Fibroblast of skin of back (primary cell): ENCODE measurements at places on chromosomes 6 and 20.

DNA sequence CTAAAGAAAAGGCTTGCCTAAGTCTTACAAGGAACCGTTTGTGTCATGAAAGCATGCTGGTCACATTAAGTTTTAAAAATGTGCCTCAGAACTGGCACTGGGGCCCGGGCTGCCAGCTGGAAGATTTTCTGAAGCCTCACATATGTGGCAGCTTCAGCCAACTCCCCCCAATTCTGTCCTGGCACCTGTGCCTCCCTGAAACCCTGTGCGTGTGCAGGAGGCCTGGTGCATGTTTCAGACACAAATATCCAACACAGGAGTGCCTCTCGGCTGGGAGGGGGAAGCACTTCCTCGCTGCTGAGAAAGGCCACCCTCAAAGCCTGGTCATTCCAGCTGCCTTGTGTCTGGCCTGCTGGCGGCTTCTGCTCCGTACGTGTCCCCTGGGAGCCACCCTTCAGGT is 188.5 kb upstream of the SNX9 start:
- no peak for DNase-seq

- no peak for DNase-seq
These were observed 250.0 kb downstream of the HIVEP2 start for GRCh38 chr6:142695016-142695415.

- peak; percentile 5 for DNase-seq
These were observed 467.3 kb upstream of the IRAK1BP1 start for GRCh38 chr6:78400076-78400475.

DNA sequence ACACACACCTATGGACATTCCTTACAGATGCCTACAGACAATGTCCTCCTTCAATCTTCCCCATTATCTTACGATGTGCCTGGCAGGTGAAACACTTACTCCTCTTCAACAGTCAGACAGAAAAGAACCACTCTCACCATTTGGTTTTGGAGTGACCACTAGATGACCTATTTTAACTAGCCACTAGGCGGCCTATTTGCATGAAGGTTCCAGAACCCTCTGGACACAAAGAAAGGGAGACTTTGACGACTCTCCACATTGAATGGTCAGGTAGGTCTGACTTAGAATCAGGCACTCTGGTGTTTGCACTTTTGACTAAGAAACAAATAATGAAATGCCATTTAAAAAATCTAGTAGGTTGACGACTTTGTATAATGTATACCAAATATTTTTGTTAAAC is 42.0 kb downstream of the PNLDC1 start:
- DNase-seq = no peak

- DNase-seq = peak; percentile 94
These were observed 50.0 kb downstream of the SYNJ2 start for GRCh38 chr6:158031381-158032353.

GRCh38 chr6:360764-361373 is 30.7 kb upstream of the IRF4 start:
- DNase-seq = no peak
